Stimulated activated CD4-positive, alpha-beta T cell treated with anti-CD3 and anti-CD28 coated beads, Interleukin-15, amount 100 ng/mL, for 1 hour (primary cell): ENCODE measurements at places on chromosomes 6 and 20.

GRCh38 chr20:50054626-50055511, 58.1 kb downstream of the UBE2V1 start:
- DNase-seq = no peak

DNA sequence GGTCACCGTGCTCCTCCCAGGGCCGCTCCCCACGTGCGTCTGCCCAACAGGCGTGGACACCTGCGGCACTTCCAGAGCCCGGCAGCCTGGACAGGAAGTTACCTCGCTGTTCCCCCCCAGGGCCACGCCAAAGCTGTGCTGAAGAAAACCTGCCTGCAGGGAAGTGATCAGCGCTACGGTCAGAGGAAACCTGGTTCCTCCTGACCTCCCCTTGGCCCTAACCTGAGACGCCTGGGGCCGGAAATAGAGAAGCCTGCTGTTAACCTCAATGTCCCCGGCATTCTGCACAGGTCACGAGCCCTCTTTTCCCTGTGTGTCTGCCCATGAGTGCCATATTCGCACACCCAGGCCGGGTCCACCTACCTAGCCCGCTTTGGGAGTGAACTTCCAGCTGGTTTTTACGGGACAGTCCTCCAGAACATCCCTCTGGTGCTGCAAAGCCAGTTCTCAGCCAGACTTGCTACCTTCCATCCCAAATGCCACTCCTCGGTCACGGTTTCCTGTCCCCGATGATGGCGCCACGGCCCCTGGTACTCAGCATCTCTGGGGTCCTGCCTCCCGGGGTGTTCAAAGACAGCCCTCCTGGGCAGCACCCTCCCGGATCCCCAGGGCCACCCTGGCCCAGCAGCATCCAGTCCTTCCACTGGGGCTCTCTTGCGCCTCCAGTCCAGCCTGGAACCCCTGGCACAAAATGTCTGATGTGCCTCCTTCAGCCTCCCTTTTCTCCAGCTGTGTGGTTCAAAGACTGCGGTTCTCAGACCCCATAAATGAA, 12.0 kb upstream of the IRF4 start:
- no peak for DNase-seq

- DNase-seq = no peak
Observed at GRCh38 chr6:4864519-4864918, 88.3 kb downstream of the CDYL start.

- DNase-seq = no peak
Observed at GRCh38 chr20:33539129-33539528, 49.2 kb downstream of the CBFA2T2 start.

DNA sequence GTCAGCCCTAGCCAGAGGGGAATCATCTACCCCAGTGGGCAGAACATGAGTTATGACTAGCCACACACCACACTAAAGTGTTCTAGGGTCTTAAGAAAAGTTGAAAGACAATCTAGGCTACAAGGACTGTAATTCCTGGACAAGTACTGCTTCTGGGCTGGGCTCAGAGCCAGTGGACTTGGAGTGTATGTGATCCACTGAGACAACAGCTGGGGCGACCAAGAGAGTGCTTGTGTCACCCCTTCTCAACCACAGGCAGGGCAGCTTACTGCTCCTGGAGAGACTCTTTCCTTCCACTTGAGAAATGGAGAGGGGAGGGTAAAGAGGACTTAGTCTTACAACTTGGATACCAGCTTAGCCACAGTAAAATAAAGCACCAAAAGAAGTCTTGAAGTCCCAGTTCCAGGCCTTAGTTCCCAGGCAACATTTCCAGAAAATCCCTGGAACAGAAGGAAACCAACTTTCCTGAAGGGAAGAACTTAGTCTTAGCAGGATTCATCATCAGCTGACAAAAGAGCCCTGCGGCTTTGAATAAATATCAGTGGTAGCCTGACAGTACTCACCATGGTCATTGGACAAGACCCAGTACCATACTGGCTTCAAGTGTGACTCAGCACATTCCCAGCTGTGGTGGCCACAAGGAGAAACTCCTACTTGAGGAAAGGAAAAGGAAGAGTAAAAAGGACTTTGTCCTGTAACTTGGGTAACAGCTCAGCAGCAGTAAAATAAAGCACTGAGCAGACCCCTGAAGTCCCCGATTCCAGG, 355.1 kb upstream of the ADGRB3 start:
- DNase-seq = no peak

DNA sequence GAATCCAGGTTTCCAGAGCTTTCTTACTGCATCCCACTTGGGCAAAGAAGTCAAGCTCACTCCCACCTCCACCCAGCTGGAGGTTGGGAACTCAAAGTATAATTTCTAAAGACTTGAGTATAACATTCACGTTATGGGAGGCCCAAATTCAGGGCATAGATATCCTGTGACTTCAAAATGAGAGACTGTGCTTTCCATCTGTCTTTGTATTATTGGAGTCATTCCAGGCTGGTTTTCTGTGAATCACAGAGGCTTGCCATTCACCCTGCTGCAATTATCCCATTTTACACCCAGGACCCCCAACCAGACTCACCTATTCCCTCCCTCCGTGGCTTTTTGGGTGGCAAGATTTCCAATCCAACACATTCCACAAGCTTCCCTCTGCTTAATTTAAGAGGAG, 19.3 kb upstream of the SRC start:
- no peak for DNase-seq

DNA sequence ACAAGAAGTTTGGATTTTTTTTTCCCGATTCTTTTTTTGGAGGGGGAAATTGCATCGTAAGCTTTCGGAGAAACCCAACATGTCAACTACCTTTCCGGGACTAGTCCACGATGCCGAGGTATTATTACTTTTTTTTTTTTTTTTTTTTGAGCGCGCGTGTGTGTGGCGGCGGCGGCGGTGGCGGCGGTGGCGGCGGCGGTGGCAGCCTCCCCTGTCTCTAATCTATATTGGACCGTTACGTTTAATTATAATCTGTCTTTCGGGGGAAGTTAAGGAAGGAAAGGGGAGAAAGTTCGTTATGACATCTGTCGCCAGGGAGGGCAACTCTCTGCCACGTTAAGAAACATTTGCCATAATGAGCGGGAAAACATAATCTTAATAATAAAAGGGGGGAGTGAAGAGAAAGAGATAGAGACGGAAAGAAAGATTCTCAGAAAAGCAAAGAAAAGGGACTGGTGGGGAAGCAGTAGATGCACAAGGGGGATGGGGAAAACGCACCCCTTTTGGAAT, 706 bp downstream of the TFAP2D start:
- DNase-seq = no peak

GRCh38 chr6:147057188-147057587, 147.0 kb upstream of the STXBP5 start:
- DNase-seq = no peak

- no peak for DNase-seq
Observed at GRCh38 chr20:32749914-32750637, 6.8 kb upstream of the COMMD7 start.

DNA sequence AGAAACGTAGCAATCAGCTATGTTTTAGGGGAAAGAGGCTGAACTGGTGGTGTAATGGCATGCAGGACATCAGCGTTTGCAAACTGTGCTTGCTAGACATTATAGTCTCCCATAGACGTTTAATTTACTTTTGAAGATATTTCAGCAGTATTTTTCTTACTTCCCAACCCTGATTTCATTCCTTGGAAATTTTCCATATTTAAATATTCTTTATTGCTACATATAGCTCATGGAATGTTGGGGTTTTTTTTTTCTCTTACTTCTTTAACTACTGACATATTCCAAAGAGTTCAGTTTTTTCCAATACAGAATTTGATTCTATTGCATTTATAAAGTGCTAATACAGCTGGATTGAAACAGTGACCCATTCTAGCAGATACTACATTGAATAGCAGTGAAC, 694.4 kb upstream of the CITED2 start:
- DNase-seq = no peak

DNA sequence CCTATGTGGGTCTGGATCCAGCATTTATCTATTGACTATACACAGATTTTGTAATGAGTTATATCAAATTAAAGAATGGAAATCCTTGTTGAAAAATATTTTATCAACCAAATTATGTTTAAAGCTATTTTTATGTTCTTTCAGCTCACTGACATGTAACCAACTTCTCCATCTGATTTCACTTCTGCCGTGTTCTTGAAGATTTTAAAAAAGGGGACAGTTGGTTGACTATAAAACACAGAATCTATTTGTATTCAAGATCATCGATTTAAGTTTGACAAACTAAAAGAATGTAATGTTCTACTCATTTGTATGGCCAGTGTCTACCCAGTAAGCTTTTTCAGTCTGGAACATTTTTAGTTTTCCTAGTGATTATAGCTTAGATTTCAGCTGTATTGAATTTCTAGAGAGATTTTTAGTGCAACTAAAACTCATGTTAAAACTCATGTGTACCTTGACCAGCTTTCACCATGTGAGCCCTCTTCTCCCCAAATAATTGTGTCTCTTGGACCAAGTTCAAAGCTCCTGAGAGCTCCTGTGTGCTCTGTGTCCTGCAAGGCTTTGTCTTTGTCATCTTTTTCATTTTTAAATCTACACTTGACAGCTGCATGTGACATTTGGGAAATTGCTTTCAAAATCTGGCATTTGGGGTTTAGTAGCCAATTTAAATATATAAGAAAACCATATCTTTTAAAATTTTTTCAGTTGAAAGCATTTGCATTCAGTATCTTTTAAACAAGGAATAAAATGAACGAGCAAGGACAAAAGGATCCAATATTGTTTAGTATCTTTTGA, 118.4 kb upstream of the TIAM2 start:
- no peak for DNase-seq

DNA sequence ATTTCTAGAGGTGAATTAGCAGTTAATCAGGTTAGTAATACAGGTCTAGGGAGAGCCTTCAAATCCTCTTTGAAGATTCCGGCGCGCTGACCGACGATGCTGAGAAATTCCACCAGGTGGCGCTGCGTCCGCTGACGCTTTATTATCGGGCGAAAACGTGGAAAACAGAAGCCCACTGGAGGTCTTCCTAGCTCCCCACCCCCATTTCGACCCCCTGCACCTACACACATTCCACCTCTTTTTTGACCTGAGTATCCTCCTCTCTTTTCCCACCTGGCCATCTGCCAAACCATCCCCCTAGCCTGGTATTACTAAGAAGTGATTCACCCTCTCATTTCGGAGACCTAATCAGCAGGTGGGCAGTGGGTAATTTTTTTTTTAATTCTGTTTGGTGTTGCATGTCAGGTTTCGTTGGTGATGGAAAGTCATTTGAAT, 65.4 kb upstream of the RIN2 start:
- DNase-seq = peak; percentile 33
